Left colon (tissue), 2 donors: ENCODE measurements at places on chromosomes 3 and 15.

DNA sequence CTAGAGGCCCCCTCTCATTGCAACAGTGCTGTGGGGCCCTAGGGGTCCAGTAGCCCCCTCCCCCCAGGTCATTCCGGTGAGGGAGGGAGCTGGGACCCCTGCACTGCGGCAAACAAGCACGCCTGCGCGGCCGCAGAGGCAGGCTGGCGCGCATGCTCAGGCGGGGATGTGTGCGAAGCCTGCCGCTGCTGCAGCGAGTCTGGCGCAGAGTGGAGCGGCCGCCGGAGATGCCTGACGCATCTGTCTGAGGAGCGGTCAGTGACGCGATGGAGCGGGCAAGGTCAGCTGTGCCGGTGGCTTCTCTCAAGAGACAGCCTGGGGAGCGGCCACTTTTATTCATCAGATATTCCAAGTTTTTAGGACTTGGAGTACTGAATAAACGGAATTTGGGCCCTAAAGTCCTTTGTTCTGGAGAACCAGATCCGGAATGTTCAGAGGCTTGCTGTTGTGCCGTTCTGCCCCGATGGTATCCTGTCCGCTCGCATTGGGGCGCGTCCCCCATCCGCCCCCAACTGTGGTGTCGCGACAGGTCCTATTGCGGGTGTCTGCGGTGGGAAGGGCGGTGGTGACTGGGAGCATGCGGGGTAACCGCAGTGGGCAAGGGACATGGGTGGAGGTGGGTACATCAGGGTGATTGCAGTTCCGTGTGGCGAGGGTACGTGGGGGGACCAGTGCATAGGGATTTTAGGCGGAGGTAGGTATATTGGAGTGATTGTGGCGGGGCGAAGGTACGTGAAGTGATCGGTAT, at the start of the genes SNRPN and SNURF:
Gene SNRPN, plus strand, starts transcription at position 205 of the 748 bp plus-strand sequence. CDS start 19,467 bp downstream, outside the sequence.
Gene SNURF, plus strand, starts transcription at position 205 of the 748 bp plus-strand sequence. Its CDS starts 62 bp downstream, at position 267.
- DNase-seq = peak; percentile 77

DNA sequence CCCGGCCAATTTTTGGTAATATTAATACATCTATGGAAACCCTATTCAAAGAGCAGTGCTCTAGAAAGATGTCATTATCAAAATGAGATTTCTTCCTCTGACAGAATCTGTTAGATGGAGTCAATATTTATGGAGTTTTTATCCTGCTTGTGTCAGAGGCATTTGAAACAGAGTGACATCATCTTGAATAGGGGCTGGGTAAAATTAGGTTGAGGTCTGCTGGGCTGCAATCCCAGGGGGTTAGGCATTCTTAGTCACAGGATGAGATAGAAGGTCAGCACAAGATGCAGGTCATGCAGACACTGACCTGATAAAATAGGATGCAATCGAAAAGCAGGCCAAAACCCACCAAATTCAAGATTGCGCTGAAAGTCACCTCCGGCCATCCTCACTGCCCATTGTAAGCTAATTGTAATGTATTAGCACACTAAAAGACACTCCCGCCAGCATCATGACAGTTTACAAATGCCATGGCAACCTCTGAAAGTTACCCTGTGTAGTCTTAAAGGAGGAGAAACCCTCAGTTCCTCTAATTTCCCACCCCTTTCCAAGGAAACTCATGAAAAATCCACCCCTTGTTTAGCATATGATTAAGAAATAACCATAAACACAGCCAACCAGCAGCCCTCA, 27.3 kb upstream of the CCDC50 start:
- no peak for DNase-seq

GRCh38 chr3:25458420-25458814, 30.4 kb downstream of the RARB start:
- DNase-seq = no peak

GRCh38 chr15:81532001-81532400, 158.0 kb upstream of the TMC3 start:
- no peak for DNase-seq

- DNase-seq = no peak
These were observed 157.9 kb downstream of the CHL1 start for GRCh38 chr3:354432-354831.

- no peak for DNase-seq
These were observed 17.1 kb downstream of the RTP4 start for GRCh38 chr3:187385296-187385695.

- no peak for DNase-seq
These were observed 42.1 kb downstream of the WNT7A start for GRCh38 chr3:13837751-13838150.

- no peak for DNase-seq
These were observed 7.1 kb downstream of the COPS2 start for GRCh38 chr15:49148298-49148697.

DNA sequence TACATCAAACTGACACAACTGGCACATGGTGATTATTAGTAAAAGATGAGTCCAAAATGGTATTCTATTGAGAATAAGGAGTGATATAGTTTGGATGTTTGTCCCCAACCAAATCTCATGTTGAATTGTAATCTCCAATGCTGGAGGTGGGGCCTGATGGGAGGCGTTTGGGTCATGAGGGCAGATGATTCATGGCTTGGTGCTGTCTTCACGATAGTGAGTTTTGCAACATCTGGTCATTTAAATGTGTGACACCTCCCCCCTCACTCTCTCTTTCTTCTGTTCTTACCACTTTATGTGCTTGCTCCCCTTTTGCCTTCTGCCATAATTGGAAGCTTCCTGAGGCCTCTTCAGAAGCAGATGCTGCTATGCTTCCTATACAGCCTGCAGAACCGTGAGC, 90.6 kb downstream of the RSL24D1 start:
- DNase-seq = no peak

DNA sequence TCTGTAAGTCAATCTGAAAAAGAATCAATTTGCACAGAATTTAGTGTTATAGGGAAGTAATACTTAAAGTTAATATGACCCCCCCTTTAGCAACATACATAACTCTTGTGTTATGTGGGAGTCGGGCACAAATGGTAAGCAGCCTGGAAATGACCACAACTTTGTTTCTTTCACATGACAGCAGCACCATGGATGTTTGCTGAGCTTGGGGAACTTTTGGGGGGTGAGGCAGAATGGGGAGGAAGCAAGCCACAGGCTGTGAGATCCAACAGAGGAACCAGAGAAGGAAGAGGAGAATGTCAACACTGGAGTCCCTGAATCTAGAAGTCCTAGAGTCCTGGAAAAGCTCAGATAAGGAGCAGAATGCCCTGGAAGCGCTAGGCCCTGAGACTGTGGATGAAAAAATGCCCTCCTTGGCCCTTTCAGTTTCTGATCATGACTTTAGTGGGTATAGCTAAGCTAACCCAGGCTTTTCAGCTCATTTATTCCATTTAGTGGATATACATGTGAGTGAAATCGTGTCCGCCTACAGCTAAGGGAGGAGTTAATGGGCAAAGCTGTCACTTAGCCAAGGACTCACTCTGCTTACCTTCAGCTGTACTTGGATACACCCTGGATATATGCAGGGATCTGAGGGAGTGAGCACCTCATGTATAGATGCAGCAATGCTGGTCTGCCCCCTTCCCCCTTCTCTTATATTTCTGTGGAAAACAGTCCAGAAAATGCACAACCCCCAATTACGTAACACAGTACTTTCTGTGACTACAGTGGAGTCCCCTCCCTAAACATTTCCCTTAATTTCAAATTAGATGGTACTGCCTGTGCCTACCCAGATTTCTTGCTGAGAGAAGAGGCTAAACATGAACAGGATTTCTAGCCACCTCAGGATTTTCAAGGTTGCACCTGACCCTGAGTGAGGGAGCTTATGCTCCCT, 39.1 kb downstream of the CFAP91 start:
- DNase-seq = no peak

GRCh38 chr3:143242101-143242500, 122.5 kb downstream of the CHST2 start:
- no peak for DNase-seq

- DNase-seq = peak; percentile 66
These were observed 238.7 kb upstream of the P2RY1 start for GRCh38 chr3:152595975-152596821.

DNA sequence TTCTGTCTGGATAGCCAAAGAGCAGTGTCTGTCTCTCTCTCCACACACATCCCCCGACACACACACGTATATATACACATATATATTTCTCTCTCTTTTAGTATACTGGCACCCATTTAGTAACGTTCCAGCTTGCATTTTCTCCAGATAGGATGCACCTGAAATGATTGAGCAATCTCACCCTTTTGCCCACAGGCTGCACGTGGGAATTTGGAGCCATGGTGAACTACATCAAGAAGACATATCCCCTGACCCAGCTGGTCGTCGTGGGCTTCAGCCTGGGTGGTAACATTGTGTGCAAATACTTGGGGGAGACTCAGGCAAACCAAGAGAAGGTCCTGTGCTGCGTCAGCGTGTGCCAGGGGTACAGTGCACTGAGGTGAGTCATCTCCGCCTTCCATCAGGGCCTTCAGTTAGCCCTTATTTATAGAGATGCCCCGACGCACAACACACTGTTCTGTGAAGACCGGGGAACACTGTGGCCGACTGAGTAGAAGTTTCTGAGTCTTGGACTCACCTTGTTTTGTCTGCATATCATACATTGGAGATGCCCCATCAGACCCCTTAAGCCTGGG, 45.7 kb downstream of the RLBP1 start:
- DNase-seq = no peak

- DNase-seq = no peak
These were observed 460.8 kb downstream of the ROBO2 start for GRCh38 chr3:77500721-77501120.

- no peak for DNase-seq
These were observed 11.6 kb downstream of the SEC61A1 start for GRCh38 chr3:128063865-128064264.

GRCh38 chr3:197590313-197590962, 34.7 kb upstream of the BDH1 start:
- DNase-seq = peak; percentile 89

- DNase-seq = no peak
These were observed 507 bp upstream of the JMJD7 start for GRCh38 chr15:41827290-41827879.

DNA sequence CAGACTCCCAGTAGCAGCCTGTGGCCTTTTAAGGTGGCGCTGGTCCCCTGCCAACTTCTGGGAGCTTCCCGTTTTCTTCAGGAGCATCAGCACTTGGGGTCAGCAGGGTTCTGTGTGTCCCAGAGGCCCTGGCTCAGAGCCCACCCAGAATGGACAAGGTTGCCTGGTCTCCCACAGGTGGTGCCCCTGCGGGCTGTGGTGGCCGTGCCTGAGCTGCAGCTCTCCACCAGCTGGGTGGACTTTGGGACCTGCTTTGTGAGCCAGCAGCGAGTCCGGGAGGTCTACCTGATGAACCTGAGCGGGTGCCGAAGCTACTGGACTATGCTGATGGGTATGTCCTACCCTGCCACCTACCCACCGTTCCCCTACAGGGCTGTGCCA, 15.5 kb downstream of the ACAA1 start:
- DNase-seq = peak; percentile 24

- no peak for DNase-seq
These were observed 177.8 kb upstream of the GOLGA6L4 start for GRCh38 chr15:84057714-84058331.

- DNase-seq = no peak
These were observed 22.8 kb downstream of the KLHL25 start for GRCh38 chr15:85771781-85772445.

DNA sequence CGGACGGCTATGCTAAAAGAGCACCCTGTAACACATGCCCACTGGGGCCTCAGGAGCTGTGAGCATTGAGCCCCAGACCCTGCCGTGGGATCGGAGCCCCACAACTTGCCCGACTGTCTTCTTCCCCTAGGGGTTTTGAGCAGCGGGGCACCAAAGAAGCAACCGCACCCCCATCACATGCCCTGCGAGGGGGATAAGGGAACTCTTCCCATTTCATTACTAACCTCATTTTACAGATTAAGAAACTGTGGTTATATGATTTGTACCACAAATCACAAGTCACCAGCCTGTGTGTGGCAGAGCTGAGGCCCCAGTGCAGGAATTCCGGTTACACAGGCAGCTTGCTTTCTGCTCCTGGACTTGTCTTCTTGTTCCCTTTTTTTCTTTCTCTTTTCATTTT, 86.2 kb downstream of the CD47 start:
- no peak for DNase-seq

DNA sequence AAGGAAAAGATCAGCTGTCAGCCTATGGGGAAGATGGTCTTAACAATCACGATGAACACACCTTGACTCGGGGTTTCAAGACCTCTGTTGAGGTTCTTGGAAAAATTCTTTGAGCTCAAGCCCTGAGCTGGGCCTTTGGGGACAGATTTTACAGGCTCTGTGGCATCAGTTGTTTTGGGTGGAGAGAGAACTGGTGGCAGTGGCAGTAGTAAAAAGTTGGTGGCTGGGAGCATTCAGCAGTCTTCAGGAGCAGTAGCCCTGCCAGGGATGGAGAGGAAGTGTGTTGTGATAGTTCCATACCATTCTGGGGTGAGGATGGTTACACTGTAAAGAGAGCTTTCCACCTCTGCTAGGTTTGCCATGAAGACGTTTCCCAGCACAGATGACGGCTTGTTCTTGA, 4.9 kb upstream of the KY start:
- no peak for DNase-seq

GRCh38 chr15:41905036-41905793, 11.4 kb upstream of the SPTBN5 start:
- DNase-seq = no peak

- no peak for DNase-seq
These were observed 404.6 kb upstream of the MCTP2 start for GRCh38 chr15:93826790-93827189.

DNA sequence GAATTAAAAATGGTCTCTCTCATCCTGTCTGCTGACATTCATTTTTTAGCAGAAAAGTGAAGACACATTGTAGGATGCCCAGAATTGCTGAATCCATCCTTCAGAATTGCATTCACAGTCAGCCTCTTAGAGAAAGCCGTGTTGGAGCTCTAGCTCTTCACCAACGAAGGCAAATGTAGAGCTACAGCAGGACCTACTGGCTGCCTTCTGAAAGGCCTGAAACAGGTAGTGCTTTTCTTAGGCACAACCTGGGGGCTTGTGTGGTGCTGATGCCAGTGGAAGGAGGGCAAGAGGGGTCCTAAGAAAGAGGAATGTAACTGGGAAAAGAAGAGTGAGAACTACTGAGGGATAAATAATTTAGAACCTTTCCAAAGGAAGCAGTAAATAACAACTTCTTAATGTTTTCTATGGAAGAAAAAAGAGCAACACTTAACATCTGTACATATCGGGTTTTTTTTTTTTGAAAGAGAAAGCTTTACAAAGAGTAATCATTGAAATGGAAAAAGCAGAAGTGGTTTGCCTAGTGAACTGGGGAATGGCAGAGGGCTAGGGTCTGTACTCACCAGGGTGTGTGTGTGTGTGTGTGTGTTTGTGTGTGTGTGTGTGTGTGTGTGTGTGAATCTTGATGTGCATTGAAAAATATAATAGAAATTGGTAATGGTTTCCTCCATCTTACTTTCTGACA, 297.8 kb downstream of the SATB1 start:
- no peak for DNase-seq

- no peak for DNase-seq
These were observed 138.5 kb upstream of the HES1 start for GRCh38 chr3:193997228-193998122.
